ENCODE measurements at places on chromosomes 7 and 10.

GRCh38 chr10:101189461-101190401 is 39.5 kb downstream of the LBX1 start:
- no peak for DNase-seq

DNA sequence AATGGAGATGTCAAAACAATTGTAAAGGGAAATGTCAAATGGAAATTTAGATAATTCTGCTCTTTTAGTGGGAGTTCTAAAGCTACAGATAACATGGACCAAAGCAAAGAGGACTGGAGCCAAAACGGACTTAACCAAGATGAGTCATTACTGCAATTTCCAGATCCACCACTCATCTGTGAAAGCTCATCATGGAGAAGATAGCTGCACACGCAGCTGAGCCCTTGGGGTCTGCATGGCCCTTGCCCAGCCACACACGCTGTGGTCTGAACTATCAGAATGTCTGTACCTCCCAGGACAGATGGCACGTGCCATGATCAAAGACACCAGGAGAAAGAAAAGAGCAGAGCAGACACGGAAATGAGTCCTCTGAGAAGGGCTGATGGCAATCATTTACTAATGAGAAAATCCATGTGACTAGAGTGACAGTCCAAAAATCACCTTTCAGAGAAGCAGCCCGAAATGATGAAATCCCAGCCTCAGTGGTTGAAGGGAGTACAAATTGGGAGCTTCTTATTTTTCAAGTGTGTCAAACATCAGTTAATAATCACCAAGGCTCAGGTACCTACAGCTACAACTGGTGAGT is 177.9 kb upstream of the MGMT start:
- DNase-seq, result no peak

DNA sequence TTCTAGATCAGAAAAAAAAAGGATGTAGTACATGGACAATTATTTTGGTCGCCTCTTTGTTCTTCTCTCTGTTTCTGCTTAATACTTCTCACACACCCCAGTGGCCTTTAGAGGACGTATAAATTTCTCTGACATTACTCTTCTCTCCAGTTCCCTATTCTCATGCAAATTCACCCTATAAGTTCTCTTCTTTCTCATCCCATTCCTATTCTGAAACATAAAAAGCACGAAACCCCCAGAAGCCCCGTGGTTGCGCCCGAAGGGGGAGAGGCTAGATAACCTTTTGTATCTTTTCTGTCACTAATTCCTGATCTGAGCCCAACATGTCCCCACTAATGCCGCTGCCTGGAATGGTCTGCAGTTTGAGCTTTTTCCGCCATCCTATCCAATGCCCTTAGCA is 136.9 kb downstream of the SKIDA1 start:
- DNase-seq, result no peak

- DNase-seq, result no peak
Measured at GRCh38 chr7:46165276-46165675, 244.2 kb upstream of the IGFBP3 start.

- no peak for DNase-seq
Measured at GRCh38 chr7:157312941-157313340, 23.9 kb upstream of the DNAJB6 start.

DNA sequence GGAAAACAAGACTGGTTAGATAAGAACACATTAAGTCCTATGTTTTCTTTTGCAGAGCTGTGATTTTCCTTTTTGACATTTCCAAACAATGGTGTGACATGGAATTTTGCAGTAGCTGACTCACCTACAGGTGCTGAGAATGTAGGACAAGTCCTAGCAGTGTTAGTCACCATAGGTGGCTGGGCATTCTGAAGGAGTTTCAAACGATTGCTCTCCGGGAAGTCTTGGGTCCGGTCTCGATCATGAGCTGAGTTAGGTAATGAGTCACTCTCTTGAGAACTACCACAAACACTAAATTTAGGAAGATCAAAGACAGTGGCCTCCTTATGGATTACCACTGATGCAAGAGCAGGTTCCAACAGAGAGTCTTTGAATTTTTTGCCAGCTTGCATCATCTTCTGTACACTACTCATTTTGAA is 3.6 kb downstream of the FIGNL1 start:
- DNase-seq, result no peak
